Stimulated activated CD4-positive, alpha-beta T cell treated with anti-CD3 and anti-CD28 coated beads, Interleukin-4, amount 100 ng/mL, for 1 hour (primary cell): ENCODE measurements at places on chromosomes 16 and 17.
A peak's percentile ranks its signal among the peaks of the same experiment; 100 is the strongest.

GRCh38 chr17:39125143-39125875 lies 26.1 kb downstream of the PLXDC1 start:
- no peak for DNase-seq

GRCh38 chr16:89613231-89613953 lies at the start of gene DPEP1:
Gene DPEP1, plus strand, starts transcription at chr16:89613642. Its CDS starts 16,769 bp downstream, at chr16:89630411.
- no peak for DNase-seq

GRCh38 chr17:8504460-8505207 lies 69.0 kb downstream of the NDEL1 start:
- no peak for DNase-seq

- no peak for DNase-seq
Measured at GRCh38 chr17:1091900-1092299, 87.9 kb downstream of the ABR start.

DNA sequence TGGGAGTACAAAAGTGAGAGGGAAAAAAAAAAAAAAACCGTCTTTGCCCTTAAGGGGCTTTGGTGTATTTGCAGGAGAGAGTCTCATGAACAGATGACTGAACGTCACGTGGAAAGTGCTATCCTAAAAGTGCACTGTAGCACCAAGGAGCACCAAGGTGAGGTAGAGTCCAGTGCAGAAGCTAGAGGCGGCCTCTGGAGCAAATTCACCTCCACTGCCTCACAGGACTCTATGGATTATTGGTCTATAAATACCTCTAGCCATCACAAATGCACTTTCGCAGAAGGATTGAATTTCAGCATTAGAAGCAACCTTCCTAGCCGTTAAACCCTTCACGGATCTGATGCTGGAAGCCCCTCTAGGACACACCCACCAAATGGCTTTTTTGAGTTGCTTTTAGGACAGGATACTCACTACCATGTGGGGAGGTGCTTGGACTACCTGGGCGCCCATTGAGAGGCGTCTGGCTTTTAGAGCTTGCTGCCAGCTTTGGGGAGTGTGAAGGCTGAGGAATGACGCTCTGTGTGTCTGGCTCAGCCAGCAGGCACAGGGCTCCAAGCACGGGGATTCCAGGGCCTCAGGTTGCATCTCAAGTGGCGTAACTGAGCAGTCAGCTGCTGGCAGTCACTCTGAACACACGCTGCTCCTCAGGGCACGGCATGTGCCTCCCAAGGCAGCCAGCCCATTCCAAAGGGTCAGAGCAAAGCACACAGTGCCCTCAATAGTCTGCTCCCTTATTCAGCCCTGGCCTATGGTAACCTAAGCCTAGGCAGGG lies 52.7 kb downstream of the CDRT4 start:
- DNase-seq: no peak

- no peak for DNase-seq
Measured at GRCh38 chr16:57403965-57404817, at the start of gene CCL17. Gene CCL17, plus strand, starts transcription at chr16:57404767. Its CDS starts 9,166 bp downstream, at chr16:57413933.

GRCh38 chr16:7713244-7713643 lies 380.6 kb downstream of the RBFOX1 start:
- DNase-seq: no peak

DNA sequence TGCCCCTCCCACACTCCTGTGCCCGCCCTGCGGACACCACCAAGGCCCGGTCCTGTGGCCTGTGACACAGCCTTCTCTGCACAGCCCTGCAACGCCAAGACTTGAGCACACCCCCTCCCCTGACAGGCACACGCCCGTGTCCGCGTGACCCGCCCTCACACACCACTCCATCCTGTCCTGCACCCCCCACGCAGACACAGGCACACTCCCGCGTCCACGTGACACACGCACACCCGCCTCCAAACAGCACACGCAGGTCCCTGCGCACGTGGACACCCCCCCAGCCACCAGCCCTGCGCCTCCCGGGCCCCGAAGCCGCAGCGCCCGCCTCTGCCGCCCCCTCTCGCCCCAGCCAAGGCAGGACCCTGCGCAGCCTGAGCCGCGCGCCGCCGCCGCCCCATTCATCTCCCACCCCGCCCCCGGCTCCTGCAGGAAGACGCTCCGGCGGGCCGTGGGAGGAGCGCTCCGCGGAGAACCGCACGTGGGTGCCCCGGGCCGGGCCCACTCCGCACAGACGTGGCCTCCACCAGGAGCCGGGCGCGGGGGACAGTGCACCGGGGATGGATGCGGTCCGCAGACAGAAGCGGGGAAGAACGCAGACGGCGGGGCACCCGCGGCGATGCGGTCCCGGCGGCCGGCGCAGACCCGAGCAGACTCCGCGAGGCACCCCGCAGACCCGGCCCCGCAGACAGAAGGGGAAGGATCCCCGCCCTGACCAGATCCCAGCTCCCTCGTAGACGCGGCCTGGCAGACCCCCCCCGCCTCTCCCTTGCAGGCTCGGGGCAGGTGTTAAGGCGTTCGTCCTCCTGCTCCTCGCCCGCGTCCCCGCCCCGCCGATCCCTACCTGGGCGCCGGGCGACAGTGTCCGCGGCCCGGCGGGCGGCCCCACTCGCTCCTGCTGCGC lies 506 bp downstream of the CAMKK1 start:
- peak; percentile 62 for DNase-seq

DNA sequence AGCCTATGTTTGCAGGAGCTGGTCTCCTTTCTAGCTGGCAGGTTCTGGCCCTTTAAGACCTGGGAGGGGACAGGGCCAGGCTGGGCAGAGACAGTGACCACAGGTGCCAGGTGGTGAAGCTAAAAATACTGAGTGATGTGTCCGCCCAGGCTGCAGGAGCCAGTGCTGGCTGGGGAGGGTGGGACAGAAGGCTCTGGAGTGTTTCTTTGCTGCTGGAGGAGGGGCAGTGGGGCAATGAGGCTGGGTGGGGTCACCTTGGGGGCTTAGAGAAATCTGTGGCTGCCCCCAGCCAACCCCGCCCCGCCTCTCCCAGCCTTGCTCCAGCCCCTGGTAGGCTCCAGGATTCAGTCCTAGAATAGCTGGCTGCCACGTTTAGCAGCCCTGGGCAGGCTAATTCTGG lies 30.4 kb upstream of the SBK1 start:
- no peak for DNase-seq

DNA sequence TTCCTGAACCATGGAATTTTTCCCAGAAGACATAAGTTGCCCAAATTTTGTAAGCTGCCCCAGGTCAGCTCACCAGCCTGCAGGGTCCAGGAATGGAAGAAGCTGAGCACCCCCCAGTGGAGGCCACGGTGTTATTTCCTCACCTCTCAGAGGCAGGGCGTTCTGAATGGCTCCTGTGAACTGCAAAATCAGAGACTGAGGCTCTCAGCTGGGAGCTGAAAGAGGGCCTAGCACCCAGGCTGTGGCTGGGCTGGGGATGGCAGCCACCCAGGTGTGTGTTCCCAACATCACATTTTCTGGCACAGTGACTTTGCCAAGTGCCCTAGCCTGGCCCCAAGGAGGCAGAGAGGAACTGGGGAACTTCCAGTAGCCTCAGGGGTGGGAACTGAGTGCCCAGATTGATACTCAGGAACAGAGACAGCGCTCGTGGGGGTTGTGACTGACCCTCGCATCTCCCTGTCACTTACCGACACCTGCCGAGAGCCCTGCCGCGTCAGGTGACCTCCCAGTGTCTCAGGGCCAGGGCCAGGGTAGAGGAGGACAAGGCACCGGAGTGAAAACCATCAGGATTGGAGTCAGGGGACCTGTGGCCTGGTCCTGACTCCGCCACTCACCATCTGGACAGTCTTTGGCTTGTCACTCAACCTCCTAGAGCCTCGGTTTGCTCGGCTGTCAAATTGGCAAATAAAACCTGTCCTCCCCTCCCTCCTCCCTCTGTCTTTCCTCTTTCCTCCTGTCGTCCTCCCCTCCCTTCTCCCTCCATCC lies 11.3 kb downstream of the CACNG4 start:
- no peak for DNase-seq

DNA sequence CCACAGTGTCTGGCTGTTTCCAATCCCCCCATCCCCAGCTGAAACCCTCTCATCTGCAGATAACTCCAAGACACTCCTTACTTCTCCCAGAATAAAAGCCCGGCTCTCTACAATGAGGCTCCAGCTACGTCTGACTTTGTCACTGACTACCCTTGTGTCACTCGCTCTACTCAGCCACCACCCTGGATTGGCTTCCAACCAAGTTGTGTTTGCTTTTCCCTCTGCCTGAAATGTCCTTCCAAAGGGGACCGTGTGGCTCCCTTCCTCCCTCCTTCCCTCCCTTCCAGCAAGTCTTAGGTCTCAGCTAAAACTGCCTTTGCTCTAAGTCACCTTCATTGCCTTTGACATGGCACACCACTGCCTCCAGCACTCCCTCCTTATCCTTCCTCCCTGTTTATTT lies 42.8 kb downstream of the CDH1 start:
- DNase-seq: no peak

DNA sequence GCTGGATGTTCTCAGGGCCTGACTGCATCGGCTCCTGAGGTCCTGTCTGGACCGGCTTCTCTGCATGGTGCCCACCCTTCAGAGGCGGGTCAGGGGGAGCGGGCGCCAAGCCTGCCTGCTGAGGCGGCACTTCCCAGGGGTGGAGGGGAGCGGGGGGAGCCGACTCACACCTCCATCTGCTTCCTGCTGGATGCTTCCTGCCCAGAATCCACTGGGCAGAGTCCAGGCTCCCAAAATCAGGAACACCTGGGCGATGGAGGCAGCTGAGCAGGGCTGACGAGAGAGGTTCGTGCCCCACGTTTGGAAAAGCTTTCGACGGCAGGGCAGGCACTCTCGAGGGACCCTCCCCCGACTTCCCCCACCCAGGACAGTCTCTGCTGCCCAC lies 42.2 kb downstream of the TIMM22 start:
- DNase-seq: no peak

- peak; percentile 43 for DNase-seq
Measured at GRCh38 chr16:180101-180675, at the start of gene HBQ1. Gene HBQ1, plus strand, starts transcription at chr16:180459. Its CDS starts 28 bp downstream, at chr16:180487.

- no peak for DNase-seq
Measured at GRCh38 chr16:4520913-4521312, 17.7 kb downstream of the CDIP1 start.

GRCh38 chr17:979212-979538 lies 401 bp downstream of the NXN start:
- no peak for DNase-seq
